ENCODE measurements at places on chromosomes 6 and 20.

DNA sequence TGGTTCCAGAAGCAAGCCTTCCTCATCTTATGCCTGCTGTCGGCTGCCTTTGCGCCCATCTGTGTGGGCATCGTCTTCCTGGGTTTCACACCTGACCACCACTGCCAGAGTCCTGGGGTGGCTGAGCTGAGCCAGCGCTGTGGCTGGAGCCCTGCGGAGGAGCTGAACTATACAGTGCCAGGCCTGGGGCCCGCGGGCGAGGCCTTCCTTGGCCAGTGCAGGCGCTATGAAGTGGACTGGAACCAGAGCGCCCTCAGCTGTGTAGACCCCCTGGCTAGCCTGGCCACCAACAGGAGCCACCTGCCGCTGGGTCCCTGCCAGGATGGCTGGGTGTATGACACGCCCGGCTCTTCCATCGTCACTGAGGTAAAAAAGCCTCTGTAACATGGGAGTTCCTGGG, 366 bp downstream of the SLC22A1 start:
- no peak for DNase-seq

GRCh38 chr6:31626952-31627351, 6.4 kb downstream of the PRRC2A start:
- no peak for DNase-seq

GRCh38 chr20:46823271-46823751, 71.3 kb upstream of the EYA2 start:
- DNase-seq: no peak

- no peak for DNase-seq
Observed at GRCh38 chr6:149166747-149167146, 150.8 kb upstream of the TAB2 start.

- DNase-seq: no peak
Observed at GRCh38 chr6:166555086-166555485, 31.4 kb downstream of the RAMACL start.
